ENCODE measurements at places on chromosomes 3 and 15.

DNA sequence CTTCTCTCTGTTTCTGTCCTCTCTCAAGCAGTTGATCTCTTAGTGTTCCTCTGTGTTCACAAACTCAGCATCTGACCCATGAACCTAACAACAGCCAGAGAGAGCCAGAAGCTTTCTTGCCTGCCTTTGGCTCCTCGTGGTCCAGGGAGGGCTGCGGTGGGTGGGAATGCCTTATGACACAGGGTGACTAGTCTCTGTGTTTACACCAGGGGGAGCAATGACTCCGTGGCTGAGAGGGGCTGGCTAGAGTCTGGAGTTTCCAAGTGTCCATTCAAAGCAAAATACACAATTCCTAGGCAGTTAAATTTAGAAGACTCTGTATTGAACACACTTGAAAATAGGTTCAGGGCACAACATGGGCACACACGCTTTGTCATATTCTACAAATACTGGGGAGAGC, 370.0 kb upstream of the FRG2C start:
- no peaks in the 10 kb centered on the region for H3K36me3 ChIP-seq
- DNase-seq, result no peak
- no peaks in the 10 kb centered on the region for H3K4me1 ChIP-seq
- no peak overlapping the region for H3K4me3 ChIP-seq
- no peak overlapping the region for H3K27ac ChIP-seq
- no peaks in the 10 kb centered on the region for H3K27me3 ChIP-seq

DNA sequence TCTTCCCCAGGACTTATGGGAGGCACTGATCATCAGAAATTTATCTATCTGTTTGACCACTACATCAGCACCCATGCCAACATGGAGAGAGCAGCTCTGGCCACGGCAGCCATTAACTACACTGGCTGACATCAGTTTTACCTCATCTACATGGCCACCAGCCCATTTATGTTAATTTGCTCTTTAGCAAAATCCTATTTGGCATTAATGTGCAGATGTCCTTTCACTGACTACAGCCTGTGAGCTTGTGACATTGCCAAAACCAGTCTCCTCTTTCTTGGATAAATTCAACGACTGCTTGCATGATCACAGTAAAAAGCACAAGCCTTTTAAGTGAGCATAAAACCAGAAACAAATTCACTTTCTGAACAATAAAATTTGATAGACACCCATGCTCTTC, 47.5 kb downstream of the NR1I2 start:
- no peaks in the 10 kb centered on the region for H3K4me1 ChIP-seq
- no peak overlapping the region for H3K4me3 ChIP-seq
- no peaks in the 10 kb centered on the region for H3K36me3 ChIP-seq
- no peaks in the 10 kb centered on the region for H3K27me3 ChIP-seq
- no peak for DNase-seq
- no peak overlapping the region for H3K27ac ChIP-seq

GRCh38 chr3:134373271-134374104, 759 bp downstream of the AMOTL2 start:
- H3K4me1 ChIP-seq, result peaks cover 21% of the 10 kb centered on the region
- DNase-seq, result peak; percentile 85
- H3K36me3 ChIP-seq, result peaks cover 28% of the 10 kb centered on the region
- peak overlapping the region; percentile 69 for H3K4me3 ChIP-seq

GRCh38 chr3:4850211-4850927, 128.9 kb upstream of the BHLHE40 start:
- H3K4me3 ChIP-seq, result no peak overlapping the region
- H3K27me3 ChIP-seq, result no peaks in the 10 kb centered on the region
- H3K27ac ChIP-seq, result no peak overlapping the region
- H3K36me3 ChIP-seq, result no peaks in the 10 kb centered on the region
- H3K4me1 ChIP-seq, result no peaks in the 10 kb centered on the region

DNA sequence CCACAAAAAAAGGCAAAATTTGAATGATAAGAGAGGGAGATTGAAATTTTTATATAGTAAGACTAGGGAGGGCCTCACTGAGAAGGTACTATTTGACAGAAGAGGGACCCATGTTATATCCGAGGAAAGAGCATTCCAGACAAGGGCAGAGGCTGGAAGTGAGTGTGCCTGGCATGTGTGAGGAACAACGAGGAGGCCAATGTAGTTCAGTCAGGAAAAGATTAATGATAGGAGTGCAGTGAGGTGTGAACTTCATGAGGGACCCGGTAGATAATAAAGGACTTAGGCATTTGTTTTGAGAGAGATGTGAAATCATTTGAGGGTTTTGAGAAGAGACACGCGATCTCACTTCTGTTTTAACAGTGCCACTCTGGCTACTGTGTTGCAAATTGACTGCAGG, 36.3 kb downstream of the ASTE1 start:
- H3K4me3 ChIP-seq, result no peak overlapping the region
- H3K4me1 ChIP-seq, result no peaks in the 10 kb centered on the region
- no peak overlapping the region for H3K27ac ChIP-seq
- no peak for DNase-seq
- no peaks in the 10 kb centered on the region for H3K36me3 ChIP-seq

GRCh38 chr3:138889792-138890191, 55.1 kb upstream of the PIK3CB start:
- H3K4me1 ChIP-seq, result no peaks in the 10 kb centered on the region
- no peak overlapping the region for H3K4me3 ChIP-seq
- no peaks in the 10 kb centered on the region for H3K27me3 ChIP-seq
- DNase-seq, result no peak
- H3K27ac ChIP-seq, result no peak overlapping the region

DNA sequence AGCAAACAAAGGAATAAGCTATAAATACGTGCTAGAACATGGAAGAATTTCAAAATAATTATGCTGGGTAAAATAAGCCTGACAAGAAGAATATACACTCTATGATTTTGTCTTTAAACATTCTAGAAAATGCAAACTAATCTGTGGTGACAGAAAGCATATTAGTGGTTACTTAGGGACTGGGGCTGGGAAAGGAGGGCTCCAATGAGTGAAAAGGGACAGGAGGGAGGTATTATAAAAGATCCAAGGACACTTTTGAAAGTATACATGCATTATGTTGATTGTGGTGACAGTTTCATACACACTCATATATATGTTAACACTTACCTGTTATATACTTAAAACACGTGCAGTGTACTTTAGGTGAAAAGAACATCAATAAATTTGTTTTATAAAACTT, 23.0 kb downstream of the MYH15 start:
- H3K27ac ChIP-seq, result no peak overlapping the region
- H3K36me3 ChIP-seq, result no peaks in the 10 kb centered on the region
- H3K27me3 ChIP-seq, result no peaks in the 10 kb centered on the region
- no peak overlapping the region for H3K4me3 ChIP-seq
- H3K4me1 ChIP-seq, result no peaks in the 10 kb centered on the region
- DNase-seq, result no peak

GRCh38 chr3:127145266-127145665, 47.7 kb upstream of the PRR23E start:
- DNase-seq, result no peak
- H3K27me3 ChIP-seq, result peaks cover 2% of the 10 kb centered on the region
- no peak overlapping the region for H3K4me3 ChIP-seq
- no peak overlapping the region for H3K27ac ChIP-seq

DNA sequence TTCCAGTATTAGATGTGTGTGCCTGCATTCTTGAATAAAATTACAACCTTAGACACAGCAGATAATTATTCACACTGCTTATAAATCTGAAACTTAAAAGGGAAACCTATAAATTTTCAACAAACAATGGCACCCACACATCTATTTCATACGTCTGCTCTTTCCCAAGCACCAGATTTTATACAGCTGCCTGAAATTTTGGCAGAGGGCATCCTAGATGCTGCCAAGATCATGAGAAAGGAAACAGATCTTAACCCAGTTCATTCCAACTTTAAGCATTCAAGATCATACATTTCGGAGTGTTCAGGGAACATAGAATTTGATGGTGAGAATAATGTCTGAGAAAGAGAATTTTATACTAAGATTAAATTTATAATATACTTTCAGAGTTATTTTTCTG, 53.1 kb downstream of the CLDN1 start:
- peak; percentile 22 for DNase-seq
- no peaks in the 10 kb centered on the region for H3K4me1 ChIP-seq
- no peaks in the 10 kb centered on the region for H3K36me3 ChIP-seq
- H3K27ac ChIP-seq, result no peak overlapping the region
- no peak overlapping the region for H3K4me3 ChIP-seq

DNA sequence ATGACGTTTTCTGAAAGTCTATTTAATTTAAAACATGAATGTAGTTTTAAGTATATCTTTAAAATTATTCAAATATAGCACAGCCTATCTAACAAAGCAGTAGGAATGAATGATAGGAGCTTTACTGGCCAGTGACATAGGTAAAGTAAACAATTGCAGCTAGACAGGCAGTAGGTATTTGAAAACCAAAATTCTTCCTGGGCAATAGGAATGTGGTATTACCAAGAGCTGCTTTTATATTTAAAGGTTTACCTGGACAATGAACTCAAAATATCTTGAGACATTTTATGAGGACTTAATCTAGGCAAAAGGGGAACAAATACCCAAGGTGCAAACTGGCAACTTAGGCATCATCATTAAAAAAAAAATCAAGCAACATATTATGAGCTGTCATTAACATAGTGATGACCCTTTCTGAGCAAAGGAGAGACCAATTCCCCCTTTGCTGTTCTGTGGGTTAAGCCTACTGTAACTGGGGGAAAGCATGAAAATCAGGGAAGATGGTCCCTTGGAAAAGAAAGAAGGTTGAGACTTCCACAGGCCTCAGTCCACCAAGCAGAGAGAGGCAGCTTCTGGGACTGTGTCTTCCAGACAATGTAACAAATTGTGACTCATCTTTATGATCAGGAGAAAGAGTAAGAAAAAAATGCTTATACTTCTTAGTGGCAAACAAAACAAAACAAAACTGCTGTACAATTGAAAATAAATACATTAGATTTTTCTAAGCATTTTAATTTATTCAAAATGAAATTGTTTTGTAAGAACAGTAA, 12.9 kb downstream of the ISL2 start:
- H3K36me3 ChIP-seq, result no peaks in the 10 kb centered on the region
- peaks cover 4% of the 10 kb centered on the region for H3K4me1 ChIP-seq
- H3K27me3 ChIP-seq, result peaks cover 13% of the 10 kb centered on the region
- no peak overlapping the region for H3K27ac ChIP-seq

DNA sequence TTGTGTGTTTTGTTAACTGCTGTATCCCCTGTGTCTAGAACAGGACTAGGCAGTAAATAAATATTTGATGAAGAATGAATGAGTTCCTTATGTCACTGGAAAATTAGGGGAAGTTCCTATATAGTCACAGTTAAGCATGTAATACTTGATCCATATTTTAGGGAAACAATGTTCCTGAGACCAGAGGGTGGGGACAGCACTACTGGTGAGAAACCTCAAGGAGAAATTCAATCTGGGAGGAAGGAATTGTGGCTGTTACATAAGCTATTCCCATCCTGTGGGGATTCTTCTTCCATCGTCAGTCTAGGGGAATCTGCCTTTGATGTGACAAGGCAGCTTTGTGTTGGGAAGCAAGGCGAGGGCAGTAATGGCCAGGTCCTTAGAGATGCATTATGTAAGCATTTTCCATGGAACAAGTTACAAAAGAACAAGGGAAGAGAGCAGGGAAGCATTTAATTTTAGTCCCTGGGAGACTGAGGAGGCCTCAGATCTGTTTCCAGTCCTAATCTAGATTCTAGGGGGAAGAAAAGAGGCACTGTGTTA, 219.3 kb upstream of the TTC14 start:
- no peaks in the 10 kb centered on the region for H3K36me3 ChIP-seq
- DNase-seq, result no peak
- no peak overlapping the region for H3K4me3 ChIP-seq
- no peaks in the 10 kb centered on the region for H3K4me1 ChIP-seq
- H3K27ac ChIP-seq, result no peak overlapping the region

DNA sequence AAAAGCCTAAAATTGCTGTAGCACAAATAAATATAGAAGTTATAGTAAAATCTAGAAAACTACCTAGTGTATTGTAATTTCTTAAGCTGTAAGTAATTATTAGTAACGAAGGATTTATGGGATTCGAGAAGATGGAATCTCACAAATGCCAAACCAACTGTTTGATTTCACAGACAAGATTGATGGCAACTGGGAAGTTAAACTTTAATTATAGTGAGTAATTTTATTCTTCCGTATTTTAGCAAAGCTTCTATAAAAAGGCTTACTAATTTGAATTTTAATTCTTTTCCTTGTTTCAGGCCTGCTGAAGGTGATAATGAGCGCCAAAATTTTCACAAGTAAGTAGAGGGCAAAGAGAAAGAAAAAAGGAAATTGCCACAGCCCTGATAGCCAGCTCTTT, 36.6 kb downstream of the GATM start:
- H3K4me3 ChIP-seq, result no peak overlapping the region
- H3K27me3 ChIP-seq, result no peaks in the 10 kb centered on the region
- H3K4me1 ChIP-seq, result no peaks in the 10 kb centered on the region
- no peaks in the 10 kb centered on the region for H3K36me3 ChIP-seq
- no peak for DNase-seq
- H3K27ac ChIP-seq, result no peak overlapping the region
